ENCODE measurements at places on chromosomes 2 and 18.

DNA sequence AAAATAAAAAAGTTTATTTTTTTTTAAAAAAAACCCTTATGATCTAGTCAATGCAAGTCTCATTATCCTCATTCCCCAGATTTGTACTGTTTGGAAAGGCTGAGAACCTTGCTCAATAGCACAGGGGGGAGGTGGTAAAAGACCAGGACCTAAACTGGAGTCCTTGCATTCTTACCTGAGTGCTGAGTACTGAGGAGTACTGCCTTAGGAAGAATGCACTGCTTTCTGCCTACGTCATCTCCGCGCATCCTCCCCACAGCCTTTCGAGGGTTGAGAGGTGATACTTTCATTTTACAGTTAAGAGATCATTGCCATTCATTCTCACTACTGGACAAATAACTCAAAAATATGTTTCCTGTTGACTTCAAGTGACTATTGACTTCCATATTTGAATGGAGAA lies 73.8 kb downstream of the MAP3K20 start:
- DNase-seq: no peak

DNA sequence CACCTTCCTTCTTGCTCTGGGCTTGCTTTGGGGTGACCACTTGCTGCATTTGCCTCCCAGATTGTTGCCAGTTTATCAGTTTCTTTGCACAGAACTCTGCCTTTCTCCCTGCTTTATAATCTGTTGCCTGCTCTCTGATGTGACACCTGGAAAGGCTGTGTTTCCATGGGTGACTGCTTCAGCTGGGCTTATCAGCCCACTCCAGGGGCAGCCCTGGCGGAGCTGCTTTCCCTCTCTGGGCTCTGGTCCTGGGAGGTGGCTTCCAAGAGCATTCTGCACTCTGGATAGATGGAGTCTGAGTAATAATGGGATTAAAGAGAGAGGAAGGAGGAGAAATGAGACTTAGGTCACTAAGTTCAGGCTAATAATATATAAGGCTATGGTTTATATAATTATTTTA lies 352.7 kb downstream of the TSN start:
- no peak for DNase-seq

- no peak for DNase-seq
Measured at GRCh38 chr2:600542-601386, 76.4 kb downstream of the TMEM18 start.

DNA sequence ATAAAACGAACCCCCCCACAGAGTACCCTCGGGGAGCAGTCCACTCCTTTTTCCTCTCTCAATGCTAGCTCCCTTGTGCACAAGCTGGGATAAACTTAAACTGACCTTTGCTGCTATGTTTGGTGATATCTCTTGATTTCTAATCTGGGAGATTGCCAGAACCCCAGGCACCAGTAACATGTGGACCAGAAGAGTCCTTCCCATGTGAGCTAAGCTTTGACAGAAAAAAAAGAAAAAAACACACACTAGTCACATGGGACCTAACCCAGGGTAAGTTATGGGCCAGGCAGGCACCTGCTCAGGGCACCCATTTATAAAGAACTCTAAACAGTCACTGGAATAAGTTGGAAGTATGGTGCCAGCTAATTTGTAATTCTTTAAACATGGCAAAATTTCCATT lies 242.6 kb downstream of the EN1 start:
- DNase-seq: no peak

- no peak for DNase-seq
Measured at GRCh38 chr2:58035352-58035751, 11.3 kb upstream of the VRK2 start.

- no peak for DNase-seq
Measured at GRCh38 chr2:95258271-95258670, 16.0 kb upstream of the PROM2 start.

DNA sequence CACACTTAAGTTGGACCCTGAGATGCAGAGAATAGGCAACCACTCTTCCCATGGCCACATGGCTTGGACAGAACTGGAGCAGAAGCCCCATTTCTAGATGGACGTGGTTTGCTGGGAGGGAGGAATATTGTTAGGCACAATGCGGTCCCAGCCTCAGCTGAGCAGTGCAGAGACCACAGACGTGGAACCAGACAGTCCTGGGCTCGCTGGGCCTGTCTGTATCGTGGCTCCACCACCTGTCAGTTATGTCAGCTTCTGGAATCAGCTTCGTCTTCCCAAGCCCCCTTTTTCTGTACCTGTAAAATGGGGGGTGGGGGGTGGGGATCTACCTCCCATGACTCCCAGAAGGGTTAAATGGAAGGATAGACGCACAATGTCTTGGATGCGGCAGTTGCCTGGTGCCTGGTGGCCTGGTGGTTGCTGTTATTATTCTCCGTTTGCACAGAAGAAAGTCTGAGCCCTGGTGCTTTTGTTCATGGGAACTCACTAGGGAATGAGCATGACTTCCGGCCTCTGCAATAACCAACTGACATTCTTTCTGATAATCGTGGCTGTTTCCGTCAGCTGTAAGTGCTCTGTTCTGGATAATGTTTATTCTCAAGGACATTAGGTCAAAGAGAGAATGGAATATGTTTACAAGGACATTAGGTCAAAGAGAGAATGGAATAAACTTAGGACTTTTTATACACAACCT lies 31.4 kb downstream of the COLEC11 start:
- no peak for DNase-seq

DNA sequence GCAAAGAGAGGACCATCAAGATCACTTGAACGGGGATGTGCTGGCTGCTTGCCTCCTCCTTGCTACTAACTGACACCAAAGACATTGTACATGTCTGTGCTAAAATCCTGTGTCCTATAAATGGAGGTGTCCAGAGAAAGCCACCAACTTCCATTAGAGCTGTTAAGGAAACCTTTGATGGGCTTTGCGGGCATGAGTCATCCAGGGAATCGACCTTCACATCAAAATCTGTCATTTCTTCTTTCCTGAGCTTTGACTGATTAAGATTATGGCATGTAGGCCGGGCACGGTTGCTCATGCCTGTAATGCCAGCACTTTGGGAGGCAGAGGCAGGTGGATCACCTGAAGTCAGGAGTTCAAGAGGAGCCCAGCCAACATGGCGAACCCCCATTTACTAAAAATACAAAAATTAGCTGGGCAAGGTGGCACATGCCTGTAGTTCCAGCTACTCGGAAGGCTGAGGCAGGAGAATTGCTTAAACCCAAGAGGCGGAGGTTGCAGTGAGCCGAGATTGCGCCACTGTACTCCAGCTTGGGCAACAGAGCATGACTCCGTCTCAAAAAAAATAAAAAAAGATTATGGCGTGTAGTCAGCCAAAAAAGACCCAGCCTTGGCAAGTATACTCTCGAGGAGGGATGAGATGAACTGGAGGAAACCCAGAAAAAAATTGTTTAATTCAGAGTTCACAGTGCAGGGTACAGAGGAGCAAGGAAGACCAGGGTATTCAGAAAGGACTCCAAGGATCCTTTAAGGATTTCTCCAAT lies 115.8 kb downstream of the CABLES1 start:
- no peak for DNase-seq

- DNase-seq: no peak
Measured at GRCh38 chr2:127567351-127567854, 31.9 kb downstream of the MYO7B start.

DNA sequence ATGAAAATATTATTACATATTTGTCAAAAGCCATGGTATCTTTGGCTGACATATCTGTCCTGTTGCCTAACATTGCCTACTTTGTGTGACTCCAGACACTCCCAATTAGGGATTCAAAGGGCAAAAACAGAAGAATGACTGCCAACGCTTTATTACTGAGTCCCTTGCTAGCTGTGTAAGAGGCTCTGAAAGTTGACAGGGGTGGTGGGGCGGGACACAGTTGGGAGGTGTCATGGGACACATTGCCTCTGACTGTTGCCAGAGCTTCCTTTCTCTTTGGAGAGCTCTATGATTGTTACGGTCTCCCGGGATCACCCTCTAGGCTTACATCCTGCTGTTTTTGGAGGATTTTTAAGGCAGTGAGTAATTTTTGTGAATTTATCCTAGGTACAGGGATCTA lies 249.6 kb upstream of the ACVR2A start:
- DNase-seq: no peak

DNA sequence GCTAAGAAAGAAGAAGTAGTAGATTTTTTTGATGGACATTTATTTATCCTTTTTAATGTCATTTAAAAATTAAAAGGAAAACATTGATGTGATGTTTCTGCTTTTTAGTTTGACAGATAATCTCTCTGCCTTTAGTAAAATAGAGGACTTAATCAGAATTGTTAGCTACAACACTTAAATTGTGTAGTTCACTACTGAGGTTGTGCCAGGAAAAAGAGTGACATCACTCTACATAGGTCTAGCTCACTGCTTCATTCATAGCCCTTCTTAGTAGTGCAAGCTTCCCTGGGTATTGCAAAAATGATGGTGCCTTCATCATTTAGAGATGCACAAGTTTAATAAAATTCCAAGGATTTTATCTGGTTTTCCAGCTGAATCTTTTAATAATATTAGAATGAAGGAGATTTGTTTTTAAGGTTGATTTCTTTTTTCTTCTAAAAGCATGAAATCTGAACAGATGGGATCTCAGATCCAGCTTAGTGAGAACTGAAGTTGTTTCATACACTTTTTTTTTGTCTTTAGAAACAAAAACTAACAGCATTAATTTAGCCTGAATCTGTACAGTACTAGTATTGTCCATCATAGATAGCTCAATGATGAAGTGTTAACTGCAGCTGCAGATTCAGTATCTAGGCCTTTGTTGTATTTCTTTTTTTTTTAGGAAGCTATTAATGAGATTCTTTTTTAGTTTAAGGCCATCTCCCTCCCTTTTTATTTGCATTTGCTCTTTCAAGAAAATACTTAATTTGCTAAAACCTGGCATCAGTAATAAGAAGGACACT lies 20.6 kb upstream of the TMEFF2 start:
- DNase-seq: no peak

- DNase-seq: no peak
Measured at GRCh38 chr2:40244675-40245074, 207.2 kb downstream of the SLC8A1 start.

DNA sequence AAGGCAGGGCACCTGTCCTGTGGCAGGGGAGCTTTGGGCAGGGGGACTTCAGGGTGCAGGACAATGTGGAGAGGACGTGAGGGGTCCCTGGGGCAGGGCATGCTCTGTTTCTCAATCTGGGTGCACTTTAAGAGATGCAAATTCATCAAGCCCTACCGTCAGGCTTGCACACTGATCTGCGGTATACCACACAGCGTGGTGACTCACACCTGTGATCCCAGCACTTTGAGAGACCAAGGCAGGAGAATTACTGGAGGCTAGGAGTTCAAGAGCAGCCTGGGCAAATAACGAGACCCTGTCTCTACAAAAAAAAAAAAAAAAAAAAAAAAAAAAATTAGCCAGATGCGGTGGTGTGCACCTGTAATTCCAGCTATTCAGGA lies 10.2 kb upstream of the GPC1 start:
- DNase-seq: no peak

DNA sequence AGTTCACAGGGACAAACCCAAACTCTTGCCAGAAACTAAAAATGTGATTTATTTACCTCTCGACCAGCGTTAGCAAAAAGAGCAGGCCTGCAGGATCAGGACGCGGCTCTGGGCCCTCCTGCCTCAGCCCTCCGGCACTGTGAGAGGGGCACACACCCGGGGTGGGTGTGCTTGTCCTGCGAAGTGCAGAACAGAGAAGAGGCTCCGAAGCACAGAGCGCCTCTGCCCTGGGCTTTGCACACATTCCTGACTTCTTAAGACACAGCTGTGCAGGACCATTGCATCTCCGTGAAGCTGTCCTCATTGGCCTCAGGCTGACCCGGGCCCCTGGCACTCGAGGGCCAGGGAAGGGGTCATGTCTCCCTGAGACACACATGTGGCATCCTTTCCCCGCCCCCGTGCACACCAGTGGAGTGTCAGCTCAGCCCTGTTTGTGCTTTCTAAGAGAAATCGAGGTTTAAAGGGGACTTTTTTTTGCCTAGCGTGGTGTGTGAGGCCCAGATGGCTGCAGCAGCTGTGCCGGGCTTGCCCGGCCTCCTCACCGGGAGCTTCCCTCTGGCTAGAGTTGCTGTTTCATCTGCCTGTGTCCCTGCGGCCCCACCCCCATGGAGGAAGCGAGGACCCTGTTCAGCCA lies 9.9 kb upstream of the NFATC1 start:
- DNase-seq: no peak

DNA sequence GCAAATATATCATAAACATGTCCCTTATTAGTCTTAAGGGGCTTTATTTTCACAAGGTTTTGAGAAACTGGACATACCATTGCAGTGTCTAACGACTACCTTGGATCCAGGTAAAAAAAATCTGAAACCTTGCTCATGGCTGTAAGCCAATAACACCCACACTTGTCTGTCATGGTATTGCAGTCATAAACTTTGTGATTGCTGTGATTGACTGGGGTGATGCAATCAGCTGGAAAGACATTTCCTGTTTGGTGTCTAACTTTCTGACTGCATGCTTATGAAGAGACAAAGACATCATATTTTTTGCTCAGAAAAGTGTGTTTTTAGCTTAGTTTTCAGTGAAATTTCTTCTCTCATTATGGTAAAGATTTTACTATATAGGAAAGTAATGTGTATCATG lies 635.0 kb downstream of the TSN start:
- DNase-seq: no peak

DNA sequence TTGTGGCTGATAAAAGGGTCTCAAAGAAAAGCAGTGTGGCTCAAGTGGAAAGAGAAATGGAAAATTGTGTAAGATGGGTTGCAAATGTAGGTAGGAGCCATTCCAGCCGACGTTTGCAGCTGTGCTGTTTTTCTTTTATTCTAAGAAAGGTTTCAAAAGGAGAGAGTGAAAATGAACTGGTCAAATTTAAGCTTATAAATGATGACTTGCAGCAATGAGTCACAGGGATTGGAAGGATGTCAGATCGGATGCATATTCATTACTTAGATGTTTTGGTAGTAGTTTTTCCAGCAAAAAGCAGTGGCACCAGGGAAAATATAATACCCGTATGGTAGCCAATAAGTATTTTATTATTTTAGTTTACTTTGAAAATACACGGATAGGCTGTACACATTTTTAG lies 79.1 kb downstream of the LRRTM4 start:
- no peak for DNase-seq

DNA sequence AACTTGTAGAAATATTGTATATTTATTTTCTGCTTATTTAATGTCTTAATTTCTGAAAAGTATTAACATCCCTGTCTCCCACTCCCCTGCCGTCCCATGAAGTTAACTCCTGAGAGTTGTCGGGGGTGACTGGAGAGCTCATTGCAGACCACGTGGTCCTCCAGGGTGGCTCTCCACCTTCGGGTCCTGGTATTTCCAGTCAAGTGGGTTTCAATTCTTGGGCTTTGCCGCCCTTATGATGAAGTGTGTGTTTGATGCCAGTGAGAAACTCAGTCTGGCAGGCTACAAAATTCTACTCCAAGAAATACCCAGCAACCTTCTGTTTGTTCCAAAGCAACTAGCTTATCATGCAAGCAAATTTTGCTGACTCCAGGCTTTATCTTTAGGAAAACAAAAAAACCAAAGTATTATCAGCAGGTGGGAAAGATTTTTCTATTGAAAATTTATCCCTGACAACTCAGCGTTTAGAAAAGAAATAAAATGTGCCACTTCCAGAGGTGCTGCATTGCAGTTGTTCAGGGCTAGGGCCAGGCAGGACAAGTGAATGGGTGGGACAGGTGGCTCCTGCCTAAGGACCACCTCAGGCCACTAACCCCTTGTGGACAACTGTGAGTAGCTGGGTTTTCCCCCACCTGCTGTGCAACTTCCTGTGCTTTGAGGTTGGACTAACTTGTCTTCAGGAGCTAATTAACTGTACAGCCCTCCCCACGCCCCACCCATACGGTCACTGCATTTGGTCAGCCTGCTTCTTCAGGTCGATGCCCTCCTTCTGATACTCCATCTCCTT lies 46.6 kb downstream of the BCL2L11 start:
- DNase-seq: no peak

All from NCI-H524 treated with DMSO at 0.1 percent for 48 hours (cell line).